Activated CD4-positive, alpha-beta T cell treated with anti-CD3 and anti-CD28 coated beads, Interleukin-2, amount 10 ng/mL, durations not matched to agents 24 days and 14 days (primary cell): ENCODE measurements at places on chromosomes 12 and 14. TPM values are rescaled to one million over a fixed set of nuclear protein-coding genes. Genes with fewer than 3 reads are reported as not detected.

DNA sequence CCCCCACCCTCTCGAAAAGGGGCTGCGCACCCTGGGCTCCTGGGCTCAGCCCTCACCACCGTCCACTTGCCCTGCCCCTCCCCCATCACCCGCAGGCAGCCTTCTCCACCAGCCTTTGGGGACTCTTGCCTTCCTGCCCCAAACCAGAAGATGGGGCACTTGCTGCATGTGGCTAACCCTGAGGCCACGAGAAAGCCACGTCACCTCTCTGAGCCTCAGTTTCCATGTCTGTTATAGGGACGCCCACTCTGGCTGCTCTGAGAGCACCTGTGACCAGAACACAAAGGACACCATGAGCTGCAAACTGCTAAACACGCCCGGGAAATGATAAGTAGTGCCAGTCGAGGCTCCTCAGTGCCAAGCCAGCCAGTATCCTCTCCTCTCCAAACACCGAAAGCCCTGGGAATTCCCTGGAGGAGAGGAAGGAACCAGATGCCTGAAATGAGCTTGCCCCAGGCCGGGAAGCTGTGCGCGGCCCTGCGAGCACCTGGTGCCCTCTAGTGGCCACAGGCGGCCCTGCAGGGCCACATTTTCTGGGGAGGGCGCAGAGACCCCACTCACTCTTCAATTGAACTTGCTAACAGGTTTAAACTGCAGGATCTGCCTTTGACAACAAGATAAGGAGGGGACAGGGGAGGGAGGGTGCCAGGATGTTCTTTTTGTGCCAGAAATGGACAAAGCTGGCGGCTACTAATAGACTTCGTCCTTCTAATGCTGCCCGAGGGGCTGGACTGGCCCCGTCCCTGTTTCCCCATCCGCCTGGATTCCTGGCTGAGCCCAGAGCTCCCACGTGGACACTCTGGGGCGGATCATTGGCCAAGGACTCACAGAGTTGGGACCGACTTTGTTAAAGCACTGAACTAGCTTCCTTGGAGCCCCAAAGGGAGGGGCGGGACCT, 10.2 kb upstream of the SERPINA9 start:
- no peaks in the 10 kb centered on the region for H3K27me3 ChIP-seq
- no peaks in the 10 kb centered on the region for H3K36me3 ChIP-seq
- H3K27ac ChIP-seq: no peak overlapping the region
- peak; percentile 85 for DNase-seq

The PTHLH gene
- total RNA-seq: not detected in 2 replicates

DNA sequence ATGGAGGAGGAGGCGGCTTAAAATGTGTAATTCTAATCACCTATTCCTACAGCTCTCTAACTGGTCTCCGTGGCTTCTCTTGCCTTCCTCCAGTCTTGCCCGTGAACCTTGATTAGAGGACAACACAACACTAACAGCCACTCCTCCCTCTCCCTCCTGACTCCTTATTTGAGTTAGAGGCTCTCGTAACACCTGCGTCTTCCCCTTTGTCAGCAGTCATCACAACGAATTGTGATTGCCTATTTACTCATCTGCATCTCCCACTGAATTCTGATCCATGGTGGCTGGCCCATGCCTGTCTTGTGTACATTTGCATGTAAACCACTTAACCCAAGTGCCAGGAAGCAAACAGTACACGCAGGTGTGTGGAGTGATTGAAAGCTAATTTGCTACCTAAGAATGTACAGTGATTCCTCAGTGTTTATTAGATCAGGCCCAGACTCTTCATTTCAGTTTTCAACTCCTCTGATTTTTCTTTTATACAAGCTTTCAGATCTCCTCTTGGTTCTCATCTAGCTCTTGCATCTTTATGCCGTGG, 154.5 kb downstream of the MON2 start:
- H3K4me3 ChIP-seq: no peak overlapping the region
- peaks cover 1% of the 10 kb centered on the region for H3K36me3 ChIP-seq
- no peak overlapping the region for H3K27ac ChIP-seq

DNA sequence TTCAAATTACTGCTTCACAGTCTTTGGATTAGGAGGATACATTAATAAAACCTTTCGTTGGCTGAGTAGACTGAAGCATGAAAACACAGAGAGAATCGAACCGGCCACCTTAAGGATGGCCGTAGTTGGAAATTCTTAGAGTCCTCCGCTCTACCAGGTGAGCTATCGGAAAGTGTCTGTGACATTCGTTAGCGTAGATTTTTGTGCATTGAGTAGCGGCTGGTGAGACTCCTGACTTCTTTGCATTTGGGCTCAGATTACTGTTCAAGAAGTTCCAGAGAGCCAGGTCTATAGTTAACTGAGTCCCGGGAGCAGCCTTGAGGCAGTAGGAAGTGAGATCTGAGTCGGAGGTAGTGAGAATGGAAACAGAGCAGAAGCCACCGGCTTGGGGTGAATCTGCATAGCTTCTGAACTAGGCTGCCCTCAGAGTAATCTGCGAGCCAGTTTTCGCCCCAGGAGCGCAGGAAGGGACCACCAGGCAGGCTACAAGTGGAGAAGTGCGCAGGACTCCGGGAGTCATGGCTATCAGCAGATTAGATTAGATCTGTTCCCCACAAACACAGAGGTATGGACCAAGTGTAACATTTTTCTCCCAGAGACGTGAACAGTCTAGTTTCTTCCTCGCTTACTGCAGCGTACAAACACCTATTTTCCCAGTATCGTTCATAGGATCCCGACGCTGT, 11.0 kb downstream of the OR6S1 start:
- H3K4me3 ChIP-seq: peak overlapping the region; percentile 87
- H3K27ac ChIP-seq: peak overlapping the region; percentile 81
- H3K27me3 ChIP-seq: peaks cover 82% of the 10 kb centered on the region
- peaks cover 53% of the 10 kb centered on the region for H3K4me1 ChIP-seq
- peaks cover 4% of the 10 kb centered on the region for H3K36me3 ChIP-seq
- peak; percentile 76 for DNase-seq

DNA sequence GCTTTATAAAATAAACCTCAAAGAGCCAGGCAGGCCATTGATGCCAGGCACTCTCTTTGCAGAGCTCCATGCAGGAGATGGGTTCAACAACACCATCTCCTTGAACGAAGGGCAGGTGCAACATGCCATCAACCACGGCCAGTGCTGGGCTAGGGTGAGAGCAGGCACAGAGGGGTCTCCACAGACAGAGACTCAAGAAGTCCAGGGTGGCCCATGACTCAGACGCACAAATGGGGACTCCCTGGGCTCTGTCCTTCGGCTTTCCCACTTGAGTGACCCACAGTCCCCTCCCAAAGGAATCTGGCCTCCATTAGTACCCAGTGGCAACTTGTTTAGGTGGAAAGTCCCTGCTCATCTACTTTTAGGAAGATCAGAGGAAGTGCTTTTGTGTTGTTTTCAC, 124.4 kb upstream of the PZP start:
- H3K27me3 ChIP-seq: no peaks in the 10 kb centered on the region
- no peak for DNase-seq
- H3K27ac ChIP-seq: no peak overlapping the region
- peaks cover 4% of the 10 kb centered on the region for H3K36me3 ChIP-seq

DNA sequence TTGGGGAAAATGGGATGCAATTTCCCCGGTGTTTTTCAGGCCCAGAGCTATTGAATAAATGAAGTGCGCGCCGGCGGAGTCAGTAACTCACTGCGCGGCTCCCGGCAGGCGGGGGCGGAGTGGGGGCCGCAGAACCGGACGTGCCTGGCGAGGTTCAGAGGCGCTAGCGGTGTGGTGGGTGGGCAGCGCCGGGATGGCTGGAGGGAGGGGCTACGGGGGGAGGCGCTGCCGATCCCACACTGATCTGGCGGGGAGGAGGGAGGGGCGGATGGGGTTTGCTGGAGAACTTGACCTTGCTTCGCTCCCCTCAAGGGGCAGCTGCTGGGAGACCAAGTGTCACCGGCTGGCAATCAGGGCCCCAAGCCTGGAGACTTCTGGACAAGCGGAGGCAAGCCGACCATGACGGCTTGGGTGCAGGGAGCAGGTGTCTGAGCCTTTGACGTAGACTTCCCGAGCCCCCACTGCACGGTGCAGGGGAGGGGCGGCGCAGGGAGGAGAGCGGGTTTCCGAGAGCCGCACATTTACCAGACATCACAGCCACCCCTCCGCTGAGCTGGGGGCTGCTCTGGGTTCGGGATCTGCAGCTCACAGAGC, 174.1 kb upstream of the RTL1 start:
- H3K4me3 ChIP-seq: no peak overlapping the region
- H3K27me3 ChIP-seq: peaks cover 42% of the 10 kb centered on the region
- no peak for DNase-seq
- H3K36me3 ChIP-seq: no peaks in the 10 kb centered on the region
- no peak overlapping the region for H3K27ac ChIP-seq

The MMP19 gene
- not detected in 2 replicates for total RNA-seq

GRCh38 chr12:128603573-128604115, 220.1 kb downstream of the SLC15A4 start:
- no peaks in the 10 kb centered on the region for H3K27me3 ChIP-seq
- no peak for DNase-seq
- H3K36me3 ChIP-seq: no peaks in the 10 kb centered on the region
- no peak overlapping the region for H3K27ac ChIP-seq
- no peak overlapping the region for H3K4me3 ChIP-seq

DNA sequence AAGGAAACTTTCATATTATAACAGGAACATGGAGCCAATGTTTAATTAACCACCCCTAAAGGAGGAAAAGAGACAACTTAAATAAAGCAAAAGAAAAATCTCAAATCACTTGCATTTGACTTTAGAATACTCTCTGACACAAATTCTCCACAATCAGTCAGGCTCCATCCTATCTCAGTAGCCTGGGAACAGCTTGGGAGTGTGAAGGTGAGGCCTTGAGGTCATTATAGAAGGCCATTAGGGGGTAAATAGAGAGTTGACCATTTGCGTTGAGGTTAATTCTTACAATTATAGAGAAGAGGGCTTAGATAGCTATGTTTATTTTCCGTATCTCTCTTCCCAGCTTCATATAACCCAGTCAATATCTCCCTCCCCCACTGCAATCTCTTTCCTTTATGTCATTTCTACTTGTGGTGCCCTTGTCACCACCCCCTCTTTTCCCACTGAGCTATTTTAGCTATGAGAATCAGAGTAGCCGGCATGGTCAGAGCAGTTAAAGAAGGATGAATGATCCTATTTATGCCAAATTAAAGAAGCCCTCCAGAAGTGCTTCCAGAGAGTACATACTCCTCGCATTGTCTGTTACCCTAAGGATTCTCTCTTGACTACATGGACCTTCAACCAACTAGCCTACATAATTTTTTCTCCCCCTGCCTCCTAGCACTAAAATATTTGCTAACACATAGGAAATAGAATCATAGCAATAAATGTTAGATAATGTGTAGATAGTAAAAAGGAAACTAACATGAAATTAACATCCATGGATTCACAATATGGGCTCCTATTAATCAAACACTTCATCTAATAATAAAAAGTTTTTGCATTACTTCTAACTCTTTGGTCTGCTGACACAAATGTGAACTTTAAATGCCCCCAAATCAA, 135.2 kb upstream of the KRR1 start:
- no peaks in the 10 kb centered on the region for H3K36me3 ChIP-seq
- no peak overlapping the region for H3K4me3 ChIP-seq
- H3K27me3 ChIP-seq: peaks cover 20% of the 10 kb centered on the region

The FAM181A gene
- not detected in 2 replicates for total RNA-seq

The ANKS1B gene
- 1.3 and 1.5 TPM in 2 replicates for total RNA-seq

- H3K27me3 ChIP-seq: no peaks in the 10 kb centered on the region
- H3K36me3 ChIP-seq: no peaks in the 10 kb centered on the region
- H3K4me3 ChIP-seq: no peak overlapping the region
- DNase-seq: no peak
- H3K4me1 ChIP-seq: peaks cover 6% of the 10 kb centered on the region
These were observed 82.9 kb downstream of the CHGA start for GRCh38 chr14:93005838-93006237.

The ORMDL2 gene
- 49.8 and 55.8 TPM in 2 replicates for total RNA-seq

The BCDIN3D gene
- 2.9 and 3.5 TPM in 2 replicates for total RNA-seq

DNA sequence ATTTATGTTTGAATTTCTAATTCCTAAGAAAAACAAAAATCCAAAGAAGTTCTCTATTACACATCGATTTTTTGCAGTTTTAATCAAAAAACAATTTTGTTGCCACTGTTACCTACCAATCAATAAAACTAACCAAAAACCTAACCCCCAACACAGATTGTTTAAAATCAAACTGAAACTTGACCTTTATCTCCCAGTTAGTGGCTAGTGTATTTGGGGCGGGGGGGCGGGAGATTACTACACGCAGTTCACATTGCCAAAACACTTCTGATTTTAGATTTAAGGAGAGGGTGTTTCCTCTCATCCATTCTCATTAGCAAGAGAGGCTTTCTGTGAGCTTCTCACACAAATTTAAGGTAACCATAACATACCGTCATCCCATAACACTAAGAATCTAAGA, 6.4 kb downstream of the CDC42BPB start:
- no peak overlapping the region for H3K4me3 ChIP-seq
- H3K36me3 ChIP-seq: no peaks in the 10 kb centered on the region
- H3K27ac ChIP-seq: no peak overlapping the region
- DNase-seq: no peak
- H3K27me3 ChIP-seq: peaks cover 22% of the 10 kb centered on the region
- peaks cover under 1% of the 10 kb centered on the region for H3K4me1 ChIP-seq

The SERPINA12 gene
- total RNA-seq: not detected in 2 replicates

DNA sequence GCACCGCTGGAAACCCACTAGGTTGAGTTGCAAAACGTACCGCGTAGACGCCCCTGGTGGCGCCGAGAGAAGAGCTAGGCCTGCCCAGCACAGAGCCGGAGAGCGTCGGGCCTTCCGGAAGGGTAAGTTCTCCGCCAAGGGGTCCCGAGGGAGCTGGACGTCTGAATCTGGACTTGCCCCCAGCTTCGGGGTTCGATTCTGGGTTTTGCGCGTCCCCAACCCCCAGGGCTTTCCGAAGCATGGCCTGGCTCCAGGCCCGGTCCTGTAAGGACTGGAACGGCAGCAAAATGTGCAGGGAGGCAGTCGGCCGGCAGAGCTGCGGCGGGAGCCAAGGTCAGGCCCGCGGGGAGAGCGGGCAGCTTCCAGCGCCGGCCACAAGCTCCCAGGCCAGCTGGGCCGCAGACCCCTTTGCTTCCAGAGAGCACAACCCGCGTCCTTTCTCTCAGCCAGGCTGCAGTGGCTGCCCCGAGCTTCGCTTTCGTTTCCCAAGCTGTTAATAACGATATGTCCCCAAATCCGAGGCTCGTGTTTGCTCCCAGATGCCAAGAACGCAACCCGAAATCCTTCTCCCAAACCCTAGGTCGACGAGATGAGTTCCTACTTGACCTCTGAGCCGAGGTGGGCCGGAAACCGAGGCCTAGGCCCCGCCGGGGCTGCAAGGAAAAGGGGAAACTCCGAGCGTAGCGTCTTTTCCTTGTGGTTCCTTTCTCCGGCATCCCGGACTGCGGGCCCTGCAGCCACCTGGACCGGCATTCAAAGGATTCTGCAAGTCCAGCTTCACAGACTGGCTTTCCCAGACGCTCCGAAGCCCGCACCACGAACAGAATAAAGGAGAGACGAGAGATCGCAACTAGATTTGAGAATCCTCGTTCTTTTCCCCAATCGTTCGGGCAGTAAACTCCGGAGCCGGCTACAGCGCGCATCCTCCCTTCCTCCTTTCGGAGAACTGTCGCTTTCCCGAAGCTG, 3.2 kb upstream of the TBX5 start:
- H3K27ac ChIP-seq: peak overlapping the region; percentile 63
- peak overlapping the region; percentile 26 for H3K4me3 ChIP-seq
- no peak for DNase-seq
- H3K4me1 ChIP-seq: no peaks in the 10 kb centered on the region
- peaks cover 5% of the 10 kb centered on the region for H3K36me3 ChIP-seq

- H3K4me3 ChIP-seq: no peak overlapping the region
- H3K27ac ChIP-seq: no peak overlapping the region
- H3K4me1 ChIP-seq: peaks cover 3% of the 10 kb centered on the region
These were observed 20.8 kb downstream of the TNFAIP2 start for GRCh38 chr14:103144085-103144484.
